ENCODE measurements at places on chromosomes 2 and 18.

GRCh38 chr2:66515743-66516142, 80.8 kb downstream of the MEIS1 start:
- DNase-seq, result no peak

- no peak for DNase-seq
These were observed 1.6 kb downstream of the ADCY3 start for GRCh38 chr2:24918326-24919036.

- no peak for DNase-seq
These were observed 11.7 kb upstream of the SMAD7 start for GRCh38 chr18:48962252-48962993.

GRCh38 chr2:152445791-152446201, 110.8 kb downstream of the FMNL2 start:
- DNase-seq, result no peak

- no peak for DNase-seq
These were observed 17.1 kb upstream of the DNMT3A start for GRCh38 chr2:25358836-25359235.

DNA sequence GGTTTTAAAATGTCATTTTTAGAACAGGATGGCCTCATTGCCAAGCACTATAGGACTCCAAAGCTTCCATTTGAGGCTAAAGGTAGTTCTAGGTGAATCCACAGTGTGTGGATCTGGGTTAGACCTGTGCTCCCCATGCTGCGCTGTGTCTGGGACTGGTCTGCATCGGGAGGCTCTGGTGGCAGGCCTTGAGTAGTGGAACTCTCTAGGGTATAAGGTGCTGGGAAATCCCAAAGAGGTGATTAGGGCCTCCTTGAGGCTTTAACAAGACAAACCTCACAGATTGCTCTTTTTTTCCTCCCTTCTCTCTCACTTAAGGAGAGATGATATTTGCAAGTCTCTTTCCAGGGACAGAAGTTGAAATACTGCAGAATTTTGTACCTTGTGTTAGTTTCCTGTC, 9.3 kb downstream of the SEC11C start:
- no peak for DNase-seq

DNA sequence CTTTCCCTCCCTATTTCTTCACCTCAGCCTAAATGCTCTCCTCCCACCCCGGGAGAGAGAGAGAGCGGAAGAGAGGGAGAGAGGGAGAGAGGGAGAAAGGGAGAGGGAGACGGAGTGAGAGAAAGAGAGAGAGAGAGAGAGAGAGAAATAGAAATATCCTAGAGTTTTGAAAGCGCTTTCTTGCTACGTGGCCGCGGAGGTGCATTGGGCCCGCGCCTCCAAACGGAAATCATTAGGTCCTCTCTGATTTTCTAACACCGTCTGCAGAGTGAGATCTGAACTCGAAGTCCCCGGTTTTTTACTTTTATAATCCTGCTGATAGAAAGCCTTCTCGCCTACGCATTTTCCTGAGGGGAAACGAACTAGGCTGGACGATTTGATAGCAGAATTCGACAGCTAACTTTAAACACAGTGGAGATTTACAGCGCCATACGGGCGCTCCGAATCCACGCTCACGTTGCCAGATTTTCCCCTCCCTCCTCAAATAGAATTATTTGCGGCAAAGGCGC, 903 bp upstream of the EVX2 start:
- DNase-seq, result no peak

- no peak for DNase-seq
These were observed 312.1 kb downstream of the TMX3 start for GRCh38 chr18:68402784-68403183.

GRCh38 chr2:76826691-76827090, 695.5 kb downstream of the LRRTM4 start:
- no peak for DNase-seq

- DNase-seq, result no peak
These were observed 59.0 kb downstream of the E2F6 start for GRCh38 chr2:11406958-11407381.

DNA sequence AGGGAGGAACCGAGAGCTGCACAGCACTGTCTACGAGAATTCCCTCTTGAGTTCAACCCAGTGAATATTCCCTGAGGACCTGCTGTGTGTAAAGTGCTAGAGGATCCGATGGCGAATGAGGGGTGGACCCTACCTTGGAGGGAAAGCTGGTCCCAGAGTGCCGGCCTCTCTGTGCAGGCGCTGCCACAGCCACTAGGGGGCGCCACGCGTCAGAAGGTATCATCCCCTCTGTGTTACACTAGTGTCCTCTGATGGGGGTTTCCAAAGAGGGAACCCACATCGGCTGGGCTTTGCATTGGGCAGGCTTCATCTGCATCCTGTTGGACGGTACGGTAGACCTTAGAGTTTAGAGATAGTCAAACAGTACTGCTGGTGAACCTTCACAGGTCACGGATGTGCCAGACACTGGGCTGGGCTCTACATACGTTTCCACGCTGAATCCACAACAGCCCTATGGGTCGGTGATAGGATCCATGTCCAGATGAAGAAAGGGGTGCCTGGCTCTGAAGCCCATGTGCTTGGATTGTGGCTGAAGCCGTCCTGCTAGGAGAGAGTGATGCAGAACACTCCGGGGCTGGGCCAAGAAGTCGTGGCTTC, 39.0 kb downstream of the COA5 start:
- DNase-seq, result no peak

- no peak for DNase-seq
These were observed 67.4 kb upstream of the ACVR2A start for GRCh38 chr2:147777394-147777793.

DNA sequence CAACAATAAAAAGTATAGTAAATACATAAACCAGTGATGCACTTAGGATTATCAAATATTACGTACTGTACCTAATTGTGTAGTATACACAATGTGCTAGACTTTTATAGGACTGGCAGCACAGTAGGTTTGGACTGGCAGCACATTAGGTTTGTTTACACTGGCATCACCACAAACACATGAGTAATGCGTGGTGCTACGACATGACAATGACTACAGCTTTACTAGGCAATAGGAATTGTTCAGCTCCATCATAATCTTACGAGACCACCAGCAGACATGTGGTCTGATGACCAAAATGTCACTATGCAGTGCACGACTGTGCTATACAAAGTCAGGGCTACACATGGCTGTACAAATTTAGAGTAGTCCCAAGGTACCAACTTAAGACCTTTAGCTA, 2.3 kb downstream of the MBOAT2 start:
- DNase-seq, result no peak

DNA sequence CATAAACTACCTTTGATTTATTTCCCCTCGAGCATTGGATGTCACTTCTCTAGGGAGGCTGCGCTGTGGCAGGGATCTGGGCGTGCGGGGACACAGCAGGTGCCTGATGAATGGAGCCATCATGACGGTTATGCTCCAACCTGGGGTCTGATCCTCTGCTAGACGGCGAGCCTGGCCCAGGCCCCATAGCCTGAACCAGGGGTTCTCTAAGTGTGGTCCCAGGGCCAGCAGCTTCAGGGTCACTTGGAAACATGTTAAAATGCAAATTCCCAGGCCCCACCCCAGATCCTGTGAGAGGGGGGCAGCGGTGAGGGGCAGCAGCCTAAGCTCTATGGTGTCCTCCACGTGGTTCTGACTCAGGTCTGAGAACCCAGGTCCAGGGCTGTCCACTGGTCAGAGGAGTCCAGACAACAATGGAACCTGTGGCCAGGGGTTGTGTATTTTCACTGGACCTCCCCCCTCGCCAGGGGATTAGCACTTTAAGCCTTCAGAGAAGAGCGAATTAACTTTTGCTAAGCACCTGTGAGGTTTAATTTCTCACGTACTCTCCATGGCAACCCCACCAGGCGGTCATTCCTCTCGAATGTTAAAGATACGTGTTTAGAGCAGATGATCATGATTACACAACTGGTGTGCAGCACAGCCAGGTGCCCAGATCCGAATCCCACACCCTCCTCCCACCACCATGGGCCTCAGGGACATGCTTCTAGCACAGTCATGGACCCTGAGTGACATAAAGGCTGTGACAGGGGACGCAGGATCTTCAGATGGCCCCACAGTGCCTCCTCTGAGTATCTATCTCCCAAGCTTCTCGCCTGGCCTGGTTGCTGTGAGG, 1.6 kb upstream of the ARHGEF4 start:
- DNase-seq, result no peak

- DNase-seq, result no peak
These were observed 54.8 kb upstream of the ASB18 start for GRCh38 chr2:236319036-236319435.

GRCh38 chr2:74873678-74874640, 40.0 kb downstream of the HK2 start:
- DNase-seq, result no peak

DNA sequence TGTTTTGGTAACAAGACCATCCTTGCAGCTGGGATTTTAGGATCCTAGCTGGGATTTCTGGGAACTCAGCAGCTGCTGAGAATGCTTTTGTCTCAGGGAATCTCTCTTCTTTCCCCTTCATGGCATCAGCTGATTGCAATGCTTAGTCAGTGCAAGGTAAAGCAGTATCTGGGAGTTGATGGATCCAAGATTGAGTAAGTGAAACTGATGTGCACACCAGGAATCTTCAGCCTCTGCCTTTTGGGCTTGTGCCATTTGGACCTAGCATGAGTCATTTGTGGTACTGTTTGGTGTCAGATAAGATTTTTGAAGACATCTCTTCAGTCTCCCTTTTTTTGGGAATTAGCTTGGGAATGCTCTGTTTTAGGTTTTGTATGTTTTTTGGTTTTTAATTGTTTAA, 363.3 kb upstream of the TFPI start:
- DNase-seq, result no peak

DNA sequence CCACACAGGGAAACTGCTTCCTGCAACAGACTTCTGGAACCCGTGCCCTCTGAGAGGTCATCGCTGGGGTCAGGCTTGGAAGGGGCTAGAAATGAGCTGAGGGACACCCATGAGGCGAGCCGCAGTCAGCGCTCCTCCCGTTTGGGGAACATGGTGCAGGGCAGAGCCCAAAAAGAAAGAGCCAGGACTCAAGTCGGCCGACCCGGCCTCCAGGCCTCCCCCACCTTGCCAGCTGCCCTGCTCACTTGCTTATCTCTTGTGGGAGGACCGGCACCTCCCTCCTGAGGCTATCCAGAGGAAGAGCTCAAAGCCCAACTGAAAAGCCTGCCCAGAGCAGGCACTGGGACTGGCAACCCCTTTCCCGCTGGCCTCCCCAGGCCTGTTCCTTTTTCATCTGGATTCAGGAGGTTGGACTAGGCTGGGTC, 43.6 kb downstream of the SCTR start:
- no peak for DNase-seq

GRCh38 chr18:48937869-48938750, 12.7 kb downstream of the SMAD7 start:
- no peak for DNase-seq

- no peak for DNase-seq
These were observed 120.6 kb upstream of the EML6 start for GRCh38 chr2:54602736-54603322.

DNA sequence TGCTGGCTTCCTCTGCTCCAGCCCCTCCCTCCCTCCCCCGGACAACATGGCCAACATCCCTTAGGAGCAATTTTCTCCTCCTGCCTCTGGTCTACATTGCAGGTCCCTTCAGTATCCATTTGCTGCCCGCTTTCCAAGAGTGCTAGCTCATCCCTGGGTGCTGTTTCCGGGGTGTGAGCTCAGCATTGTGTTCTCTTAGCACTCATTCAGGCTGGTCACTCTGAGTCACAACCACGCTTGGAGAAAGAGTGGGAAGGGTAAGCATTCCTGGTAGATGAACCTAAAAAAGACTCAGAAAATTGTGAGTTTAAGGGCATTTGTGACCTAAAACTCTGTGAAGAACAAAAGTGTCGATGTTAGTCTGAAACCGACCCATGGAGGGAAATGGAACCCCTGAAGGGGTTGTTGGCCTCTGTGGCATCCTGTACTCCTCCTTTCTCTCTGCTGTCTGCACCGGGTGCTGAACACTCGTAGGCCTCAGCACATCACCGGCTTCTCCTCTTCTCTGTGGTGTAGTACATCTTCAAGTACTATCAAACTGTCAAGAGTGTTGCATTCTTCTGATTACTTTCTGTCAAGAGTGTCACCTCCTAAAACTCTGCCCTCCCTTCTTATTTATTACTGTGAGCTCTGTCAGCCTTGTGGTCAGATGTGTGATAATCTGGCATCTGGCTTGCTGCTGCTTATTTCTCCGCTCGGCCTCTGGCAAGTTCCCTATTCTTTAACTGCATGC, 73.0 kb downstream of the CTNNA2 start:
- DNase-seq, result no peak

- DNase-seq, result no peak
These were observed 104.0 kb upstream of the ARHGAP28 start for GRCh38 chr18:6625481-6625880.

- no peak for DNase-seq
These were observed 28.0 kb downstream of the RBBP8 start for GRCh38 chr18:22961156-22961555.

DNA sequence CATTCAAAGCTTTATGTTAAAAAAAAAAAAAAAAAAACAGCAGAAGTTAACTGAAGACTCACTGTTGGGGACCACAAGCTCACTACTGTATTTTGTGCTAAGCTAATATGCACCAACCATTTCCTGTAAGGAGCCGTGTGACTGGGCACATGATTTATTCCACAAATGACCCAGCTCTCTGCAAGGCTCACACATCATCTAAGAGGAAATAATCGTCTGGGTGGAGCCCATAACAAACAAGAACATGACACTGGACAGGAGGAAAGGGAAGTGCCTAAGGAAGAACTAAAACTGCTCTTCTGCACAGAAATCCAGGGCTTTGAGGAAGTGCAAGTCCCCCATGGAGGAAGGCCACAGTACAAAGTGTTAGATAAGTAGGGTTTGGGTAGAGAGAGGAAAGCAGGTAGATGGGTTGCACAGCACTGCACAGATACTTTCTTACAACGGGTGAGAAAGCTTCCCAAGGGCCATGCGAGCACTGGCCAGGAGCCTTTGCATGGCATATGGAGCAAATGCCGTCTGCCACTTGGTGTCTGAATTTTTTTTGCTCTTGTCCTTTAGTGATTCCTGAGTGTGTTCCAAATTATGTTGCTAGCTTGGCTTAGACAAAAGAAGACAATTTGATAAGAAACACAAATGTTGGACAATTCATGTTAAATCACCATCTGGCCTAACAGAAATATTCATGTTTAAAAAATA, 24.4 kb downstream of the NFE2L2 start:
- peak; percentile 16 for DNase-seq

- no peak for DNase-seq
These were observed 112.0 kb downstream of the TRABD2A start for GRCh38 chr2:84768840-84769239.
